ENCODE measurements at places on chromosomes 1 and 21.

DNA sequence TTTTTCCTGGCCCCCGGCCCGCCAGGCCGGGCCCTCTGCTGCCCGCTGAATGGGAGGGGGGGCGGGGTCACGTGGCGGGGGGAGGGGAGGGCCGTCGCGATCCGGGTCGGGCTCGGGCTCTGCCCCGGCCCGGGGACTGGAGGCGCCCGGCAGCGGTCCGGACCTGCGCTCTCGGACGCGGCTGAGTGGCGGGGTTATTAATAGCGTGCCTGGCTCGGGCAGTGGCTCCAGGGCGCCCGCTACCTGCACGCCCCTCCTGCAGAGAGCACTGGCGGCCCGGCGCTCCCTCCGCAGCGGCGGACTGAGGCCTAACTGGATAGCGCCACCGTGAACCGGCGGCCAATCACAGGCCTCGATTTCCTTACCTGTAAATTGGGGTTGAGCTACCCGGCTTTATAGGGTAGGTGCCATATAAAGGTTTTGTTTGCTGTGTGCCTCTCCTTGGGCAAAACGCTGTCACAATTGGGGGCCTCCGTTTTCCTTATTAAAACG is 28.1 kb downstream of the AHDC1 start:
- DNase-seq = no peak

- DNase-seq = no peak
Observed at GRCh38 chr1:25216123-25216522, 16.2 kb downstream of the SYF2 start.

DNA sequence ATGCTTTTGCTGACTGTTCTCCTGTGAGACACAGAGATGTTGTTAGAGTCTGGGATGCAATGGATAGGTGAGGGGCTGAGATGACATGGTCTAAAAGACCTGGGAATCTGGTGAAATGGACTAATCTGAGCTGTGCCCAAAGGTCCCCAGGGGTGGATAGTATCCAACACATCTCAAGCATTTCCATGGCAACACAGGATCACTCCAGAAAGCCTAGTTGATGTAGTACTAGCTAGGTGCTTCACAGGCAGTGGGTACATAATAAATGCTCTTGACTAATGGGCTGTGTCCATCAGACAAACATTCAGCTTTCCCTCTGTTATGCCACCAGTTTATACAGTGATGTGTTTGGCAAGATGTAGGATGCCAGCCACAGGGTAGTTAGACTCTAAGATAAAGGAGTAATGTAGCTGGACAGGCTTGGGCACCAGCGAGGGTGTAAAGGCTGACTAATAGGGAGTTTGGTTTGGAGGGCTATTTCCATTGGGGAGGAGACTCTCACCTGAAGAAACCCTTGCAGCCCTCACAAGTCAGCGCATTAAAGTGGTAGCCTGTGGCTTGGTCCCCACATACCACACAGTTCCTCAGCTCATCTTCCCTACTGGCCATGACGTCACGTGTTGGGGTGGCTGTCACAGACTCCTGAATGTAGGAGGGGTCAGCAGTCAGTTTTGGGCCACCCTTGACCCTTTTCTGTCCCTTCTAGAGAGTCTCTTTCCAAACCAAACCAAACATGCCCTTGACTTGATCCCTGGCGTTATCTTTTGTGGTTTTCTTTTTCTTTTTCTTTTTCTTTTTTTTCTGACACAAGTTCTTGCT is 1.8 kb downstream of the NR1I3 start:
- no peak for DNase-seq

GRCh38 chr1:19081218-19081893 is 124.9 kb upstream of the IFFO2 start:
- no peak for DNase-seq

- no peak for DNase-seq
Observed at GRCh38 chr1:208778417-208778816, 534.2 kb upstream of the PLXNA2 start.

DNA sequence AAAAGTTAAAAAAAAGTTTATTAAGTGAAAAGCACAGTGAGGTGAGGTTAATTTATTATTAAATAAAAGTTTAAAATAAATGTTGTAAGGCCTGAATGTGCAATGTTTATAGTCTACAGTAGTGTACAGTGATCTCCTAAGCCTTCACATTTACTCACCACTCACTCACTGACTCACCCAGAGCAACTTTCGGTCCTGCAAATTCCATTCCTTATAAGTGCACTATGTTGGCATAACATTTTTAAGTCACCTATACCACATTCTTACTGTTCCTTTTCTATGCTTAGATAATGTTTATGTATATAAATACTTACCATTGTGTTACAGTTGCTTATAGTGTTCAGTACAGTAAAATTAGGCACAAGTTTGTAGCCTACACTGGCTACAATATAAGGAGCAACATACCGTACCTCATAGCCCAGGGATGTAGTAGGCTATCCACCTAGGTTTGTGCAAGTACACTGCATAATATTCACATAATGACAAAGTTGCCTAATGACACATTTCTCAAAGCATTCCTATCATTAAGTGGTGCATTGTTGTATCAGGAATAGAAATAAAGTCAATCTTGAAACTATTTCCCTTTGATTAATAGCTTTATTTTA is 426.5 kb upstream of the BRINP3 start:
- DNase-seq = no peak

- no peak for DNase-seq
Observed at GRCh38 chr1:158554352-158554751, at the start of gene OR6Y1. OR6Y1 (minus strand) TSS chr1:158554405; CDS start chr1:158548105, 6,300 bp downstream.

DNA sequence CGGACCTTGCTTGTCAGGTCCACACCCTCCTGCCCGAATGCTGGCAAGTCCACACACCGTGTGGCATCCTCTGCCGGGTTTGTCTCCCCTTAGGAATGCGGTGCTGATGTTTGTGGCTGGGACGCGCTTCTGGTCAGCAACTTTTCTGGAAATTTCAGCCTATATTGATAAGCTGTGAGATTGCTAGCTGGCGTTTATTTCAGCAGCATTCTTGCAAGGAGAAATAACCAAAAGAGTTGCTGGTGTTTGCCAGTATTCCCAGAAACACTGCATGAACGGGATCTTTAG is 601 bp downstream of the CEPT1 start:
- DNase-seq = no peak

DNA sequence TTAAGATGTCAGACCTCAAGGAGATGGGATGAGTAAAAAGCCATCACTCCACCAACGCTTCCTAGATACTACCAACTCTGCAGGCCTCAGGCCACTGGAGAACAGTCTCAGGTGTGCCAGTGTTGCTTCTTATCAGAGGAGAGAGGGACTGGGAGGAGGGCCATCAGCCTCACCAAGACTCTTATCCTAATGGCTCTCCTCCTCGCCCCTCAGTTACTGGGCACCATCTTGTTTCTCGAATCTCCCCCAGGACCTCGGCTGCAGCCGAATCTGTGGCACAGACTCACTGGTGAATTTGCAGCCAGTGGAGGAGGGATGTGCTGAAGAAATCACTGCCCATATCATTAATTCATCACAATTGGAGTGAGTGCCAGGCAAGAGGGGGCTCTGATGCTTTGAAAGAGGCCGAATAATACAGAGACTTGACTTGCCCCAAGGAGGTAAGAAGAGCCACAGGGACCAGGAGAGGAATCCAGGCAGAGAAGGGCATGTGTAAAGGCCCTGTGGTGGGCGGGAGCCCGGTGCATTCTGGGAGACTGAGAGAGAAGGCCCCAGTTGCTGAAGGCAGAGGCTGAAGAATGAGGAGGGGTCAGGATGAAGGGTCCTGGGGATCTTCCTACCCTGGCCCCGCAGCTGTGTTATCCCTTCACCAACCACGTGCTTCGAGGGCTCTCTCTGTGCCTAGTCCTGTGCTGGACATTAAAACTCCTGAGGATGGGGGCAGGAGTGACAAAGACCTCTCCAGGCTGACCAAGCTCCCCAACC is 129.8 kb downstream of the PTPRU start:
- DNase-seq = no peak

DNA sequence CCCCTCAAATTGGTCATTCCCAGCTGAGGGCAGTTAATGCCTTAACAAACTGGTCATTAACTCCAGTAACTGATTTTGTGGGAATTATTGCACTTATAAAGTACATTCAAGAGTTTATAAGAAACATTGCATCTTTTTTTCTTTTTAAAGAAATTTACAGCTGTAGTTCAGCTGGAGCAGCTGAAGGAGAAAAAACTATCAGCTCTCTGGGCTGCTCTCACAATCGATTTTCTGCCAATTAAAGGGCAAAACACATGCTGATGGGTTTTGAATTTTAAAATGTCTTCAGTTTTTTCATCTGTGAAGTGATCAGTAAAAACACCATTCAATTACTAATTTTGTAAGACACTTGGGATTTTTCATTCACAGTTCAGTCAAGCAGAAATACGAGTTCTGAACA is 74.7 kb downstream of the KIFAP3 start:
- DNase-seq = no peak

- DNase-seq = no peak
Observed at GRCh38 chr1:72623299-72623708, 341.0 kb upstream of the NEGR1 start.

DNA sequence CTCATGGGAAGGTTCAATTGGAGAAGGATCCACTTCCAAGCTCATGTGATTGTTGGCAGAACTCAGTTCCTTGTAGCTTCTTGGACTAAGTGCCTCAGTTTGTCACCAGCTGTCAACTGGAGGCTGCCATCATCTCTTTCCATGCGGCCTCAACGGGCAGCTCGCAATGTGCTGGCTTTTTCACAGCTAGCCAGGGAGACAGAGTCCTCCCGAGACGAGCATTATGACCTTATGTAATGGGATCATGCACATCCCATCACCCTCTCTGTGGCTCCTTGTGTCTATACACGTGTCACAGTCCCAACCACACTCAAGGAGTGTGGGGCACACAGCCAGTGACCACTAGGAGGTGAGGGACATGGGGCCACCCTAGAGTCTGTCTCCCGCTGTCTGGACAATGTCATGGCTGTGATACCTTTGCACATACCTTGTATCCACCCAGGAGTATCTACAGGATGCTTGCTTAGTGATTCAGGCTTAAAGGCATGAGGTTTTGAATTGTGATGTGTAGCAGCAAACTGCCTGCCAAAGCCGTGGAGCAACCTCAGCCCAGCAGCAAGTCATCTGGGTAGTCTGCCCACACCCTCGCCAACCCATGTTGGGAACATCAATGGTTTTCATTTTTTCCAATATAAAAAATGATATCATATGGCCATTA is 3.9 kb upstream of the KRTAP10-6 start:
- DNase-seq = no peak

DNA sequence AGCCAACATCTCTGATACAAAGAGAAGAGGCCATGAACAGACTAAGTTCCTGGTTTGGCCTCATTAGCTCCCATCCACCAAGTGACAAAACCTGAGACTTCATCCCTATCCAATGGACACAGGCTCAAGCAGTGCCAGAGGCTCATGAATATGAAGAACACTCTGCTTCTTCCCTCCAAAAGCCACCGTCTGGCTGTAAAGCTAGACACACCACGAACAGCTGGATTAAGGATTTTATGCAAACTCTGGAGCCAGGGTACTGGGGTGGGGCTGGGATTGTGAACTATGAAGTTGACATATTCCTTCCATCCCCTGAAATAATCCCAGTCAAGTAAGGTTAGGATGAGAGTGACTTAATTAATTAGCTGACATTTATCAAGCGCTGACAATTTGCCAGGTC is 139.4 kb downstream of the CSMD2 start:
- DNase-seq = no peak

- no peak for DNase-seq
Observed at GRCh38 chr1:41540886-41541591, 56.6 kb upstream of the EDN2 start.

DNA sequence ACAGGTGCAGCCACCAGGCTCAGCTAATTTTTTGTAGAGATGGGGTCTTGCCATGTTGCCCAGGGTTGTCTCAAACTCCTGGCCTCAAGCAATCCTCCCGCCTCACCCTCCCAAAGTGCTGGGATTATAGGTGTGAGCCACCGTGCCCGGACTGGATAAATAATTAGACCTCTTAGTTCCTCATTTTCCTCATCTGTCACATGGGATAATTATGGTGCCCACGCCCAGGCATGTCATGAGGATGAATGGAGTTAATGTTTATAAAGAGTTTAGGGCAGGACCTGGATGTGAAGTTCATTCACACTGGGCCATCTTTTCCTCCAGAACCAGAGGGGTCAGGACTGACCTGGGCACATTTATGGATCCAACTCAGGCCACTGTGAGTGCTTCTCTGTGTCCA is 23.7 kb downstream of the PADI3 start:
- DNase-seq = no peak

DNA sequence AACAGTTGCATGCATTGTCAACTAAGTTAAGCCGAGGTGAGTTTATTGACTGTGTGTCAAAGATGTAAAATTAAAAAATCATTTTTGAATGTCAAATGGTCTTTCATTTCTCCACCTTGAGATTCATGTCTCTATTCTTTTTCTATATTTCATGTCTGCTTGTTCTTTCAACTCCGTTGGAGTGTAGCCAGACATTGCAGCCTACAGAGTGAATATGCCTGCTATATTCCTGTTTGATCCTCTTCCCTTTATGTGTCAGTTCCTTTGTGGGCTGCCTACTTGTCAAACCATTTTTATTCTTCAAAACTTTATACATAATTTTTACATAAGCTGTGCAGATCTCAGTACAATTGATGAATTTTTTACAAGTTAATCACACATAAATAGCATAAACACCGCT is 1325.8 kb upstream of the PRMT6 start:
- DNase-seq = no peak

DNA sequence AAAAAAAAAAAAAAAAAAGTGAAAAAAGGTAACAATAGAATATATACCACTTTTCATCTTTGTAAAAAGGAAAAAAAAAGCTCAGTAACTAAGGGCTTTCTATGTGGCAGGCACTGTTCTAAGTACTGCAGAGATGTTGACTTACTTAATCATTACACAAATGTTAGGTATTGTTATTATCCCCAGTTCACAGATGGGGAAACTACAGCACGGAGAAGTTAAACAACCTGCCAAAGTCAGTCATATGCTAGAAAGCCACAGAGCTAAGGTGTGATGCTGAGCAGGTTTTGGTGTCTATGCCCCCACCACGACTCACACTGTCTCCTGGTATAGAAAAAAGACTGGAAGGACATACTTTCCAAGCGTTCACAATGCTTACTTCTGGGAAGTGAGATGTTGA is 6.6 kb upstream of the PNRC2 start:
- no peak for DNase-seq

All from activated CD4-positive, alpha-beta T cell treated with anti-CD3 and anti-CD28 coated beads for 24 hours (primary cell).